ENCODE measurements at places on chromosomes 7 and 10. TPM values are rescaled to one million over a fixed set of nuclear protein-coding genes. Genes with fewer than 3 reads are reported as not detected.

DOCK4 gene
- polyA plus RNA-seq, result 12.6 TPM

GALNT11 gene
- 26.9 TPM for polyA plus RNA-seq

MRLN gene
- 182 TPM for polyA plus RNA-seq

CFAP46 gene
- polyA plus RNA-seq, result 0.44 TPM

GIMAP5 gene
- polyA plus RNA-seq, result 8.3 TPM

HEPACAM2 gene
- not detected for polyA plus RNA-seq

PRRT4 gene
- 24.4 TPM for polyA plus RNA-seq

GPR141 gene
- not detected for polyA plus RNA-seq

AASS gene
- 20.8 TPM for polyA plus RNA-seq

CDK13 gene
- 33.4 TPM for polyA plus RNA-seq

All from muscle of back (tissue), 13 donors.